NCI-H1694 (cell line): ENCODE measurements at places on chromosomes 1 and 21.

- no peak for DNase-seq
Observed at GRCh38 chr1:16981269-16981849, 939 bp upstream of the MFAP2 start.

GRCh38 chr1:94117259-94117851 lies 3.6 kb downstream of the ABCA4 start:
- DNase-seq, result no peak

DNA sequence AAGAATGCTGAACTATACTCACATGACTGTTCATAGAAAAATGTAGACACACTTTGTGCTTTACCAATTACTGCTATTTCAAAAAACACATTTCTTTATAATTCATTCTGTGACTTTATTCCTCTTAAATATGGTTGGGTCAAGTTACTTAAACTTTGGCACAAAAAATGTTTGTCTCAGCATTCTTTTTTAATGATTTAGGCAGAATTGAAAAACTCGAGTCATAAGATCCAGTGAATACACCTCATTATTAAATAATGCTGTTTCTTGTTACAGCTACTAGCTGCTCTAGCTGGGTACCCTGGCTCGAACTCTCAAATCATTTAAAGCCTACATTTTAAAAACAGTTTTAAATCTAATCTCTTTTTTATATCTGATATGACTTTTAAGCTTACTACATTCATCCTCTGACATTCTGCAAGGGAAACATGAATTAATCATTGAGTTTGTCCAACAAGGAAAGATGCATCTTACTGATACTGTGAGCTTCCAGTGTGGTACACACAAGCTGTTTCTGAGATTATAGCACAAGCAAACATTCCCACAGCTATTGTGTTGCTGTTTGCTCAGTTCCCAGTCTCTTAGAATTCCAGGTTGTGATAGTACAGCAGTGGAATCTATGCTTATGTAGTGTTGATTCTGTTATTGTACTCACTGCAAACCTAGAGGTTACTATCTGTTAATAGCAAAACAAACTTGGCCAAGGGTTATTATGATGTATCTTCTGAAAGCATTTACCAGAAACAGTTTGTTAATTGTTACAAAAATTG lies 746.5 kb downstream of the USP25 start:
- no peak for DNase-seq

GRCh38 chr1:103372866-103373265 lies 152.6 kb upstream of the RNPC3 start:
- no peak for DNase-seq

GRCh38 chr1:214557952-214558735 lies 6.7 kb upstream of the PTPN14 start:
- DNase-seq, result no peak
